Occipital lobe (tissue), 3 donors: ENCODE measurements at places on chromosomes 7 and 10. TPM values are rescaled to one million over a fixed set of nuclear protein-coding genes. Genes with fewer than 3 reads are reported as not detected.

SLC26A5 gene
- total RNA-seq, result not detected

SEMA3C gene
- total RNA-seq, result 289 TPM

FAM13C gene
- total RNA-seq, result 24.3 TPM

KIAA1217 gene
- total RNA-seq, result 5.9 TPM

SLK gene
- total RNA-seq, result 76.7 TPM

STAG3 gene
- 0.78 TPM for total RNA-seq

TNRC18 gene
- total RNA-seq, result 50.1 TPM

FOXI2 gene
- total RNA-seq, result not detected

MINDY4 gene
- 5.3 TPM for total RNA-seq

VPS26A gene
- total RNA-seq, result 56.6 TPM

AASS gene
- 19.3 TPM for total RNA-seq

CFTR gene
- 0.16 TPM for total RNA-seq

SORCS1 gene
- 40.6 TPM for total RNA-seq

TBC1D12 gene
- total RNA-seq, result 64.7 TPM

GRB10 gene
- 58.3 TPM for total RNA-seq

UFSP1 gene
- total RNA-seq, result 2.5 TPM

DDX21 gene
- 49.4 TPM for total RNA-seq

SPDYE17 gene
- total RNA-seq, result not detected

C10orf120 gene
- not detected for total RNA-seq

HOXA6 gene
- not detected for total RNA-seq

C10orf67 gene
- total RNA-seq, result 0.16 TPM

CRPPA gene
- 9.5 TPM for total RNA-seq

GPC2 gene
- total RNA-seq, result 71.9 TPM

PDZD7 gene
- total RNA-seq, result 4.5 TPM

ASIC3 gene
- total RNA-seq, result 0.62 TPM

SLC26A4 gene
- total RNA-seq, result 15.3 TPM

ANKRD2 gene
- not detected for total RNA-seq

NDUFB2 gene
- total RNA-seq, result 45.4 TPM

SPDYE8 gene
- total RNA-seq, result not detected

GRM3 gene
- 179 TPM for total RNA-seq

FAM170B gene
- total RNA-seq, result not detected

PIP gene
- not detected for total RNA-seq

CALCR gene
- not detected for total RNA-seq

ANKIB1 gene
- 113 TPM for total RNA-seq

CFAP46 gene
- 1.9 TPM for total RNA-seq

HPSE2 gene
- not detected for total RNA-seq

ASB4 gene
- total RNA-seq, result 0.16 TPM

NFE2L3 gene
- total RNA-seq, result 19.2 TPM

PIK3CG gene
- total RNA-seq, result 3.3 TPM

NUTM2E gene
- 0.78 TPM for total RNA-seq

SYT15 gene
- 0.47 TPM for total RNA-seq

SOSTDC1 gene
- 12.6 TPM for total RNA-seq

LIPM gene
- not detected for total RNA-seq

HABP2 gene
- total RNA-seq, result 0.31 TPM

NUDCD3 gene
- total RNA-seq, result 124 TPM
